NCI-H2081 treated with DMSO at 0.1 percent for 48 hours (cell line): ENCODE measurements at places on chromosomes 16 and 17.

DNA sequence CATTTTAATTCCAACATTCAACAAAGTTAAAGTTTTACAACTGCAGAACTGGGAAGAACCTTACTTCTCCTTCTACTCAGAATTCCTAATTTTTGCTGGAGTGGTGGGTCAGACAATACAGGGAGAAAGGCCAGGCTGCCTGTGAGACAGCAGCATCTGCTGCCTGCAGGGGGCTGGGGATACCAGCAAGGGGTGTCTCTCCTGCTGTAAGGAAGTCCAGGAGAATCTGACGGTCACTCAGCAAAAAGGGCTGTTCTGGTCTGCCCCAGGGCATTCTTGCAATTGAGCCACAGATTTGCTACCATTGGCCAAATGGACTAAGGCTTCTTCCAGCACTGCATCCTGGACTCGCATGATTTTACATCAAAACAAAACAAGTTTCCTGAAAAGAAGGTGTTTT is 426.6 kb upstream of the CDH11 start:
- no peak for DNase-seq

- DNase-seq = no peak
Measured at GRCh38 chr16:75197522-75198134, 9.3 kb downstream of the CTRB2 start.

DNA sequence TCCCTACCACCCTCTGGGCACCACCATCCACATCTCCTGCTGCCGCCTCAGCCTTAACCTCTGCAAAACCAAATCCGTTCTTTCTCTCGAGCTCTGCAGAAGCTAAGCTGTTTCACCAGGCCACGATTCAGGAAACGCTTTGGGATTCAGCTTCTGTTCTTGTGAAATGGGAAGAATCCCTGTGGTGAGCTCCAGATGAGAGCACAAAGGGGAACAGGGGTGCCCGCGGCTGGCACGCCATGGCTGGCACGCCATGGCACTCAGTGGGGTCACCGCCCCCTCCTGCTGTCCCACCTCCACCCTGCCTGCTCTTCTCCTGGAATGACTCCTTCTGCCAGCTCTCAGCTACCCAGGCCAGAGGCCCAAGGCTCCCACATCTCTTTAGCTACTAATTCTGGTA is 5.7 kb downstream of the QPRT start:
- DNase-seq = no peak

GRCh38 chr17:31003225-31003866 is 32.5 kb downstream of the RNF135 start:
- DNase-seq = no peak

- no peak for DNase-seq
Measured at GRCh38 chr17:29567304-29567553, 392 bp upstream of the ABHD15 start.

DNA sequence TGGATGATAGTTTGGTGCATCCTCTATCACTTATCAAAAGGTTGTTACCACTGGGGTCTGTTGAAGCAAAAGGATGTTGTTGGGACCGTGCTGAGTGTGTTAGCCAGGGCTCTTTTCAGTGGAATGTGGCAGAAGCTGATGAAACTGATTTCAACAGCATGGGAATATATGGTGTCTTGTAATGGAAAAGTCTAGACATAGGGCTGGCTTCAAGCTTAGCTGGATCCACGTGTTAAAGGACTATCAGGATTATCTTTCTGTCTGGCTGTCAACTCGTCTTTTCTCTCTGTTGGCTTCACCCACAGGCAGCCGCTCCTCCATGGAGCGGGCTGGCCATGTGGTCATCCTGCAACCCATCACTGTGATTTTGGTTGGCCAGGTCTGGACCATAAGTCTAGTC is 8.7 kb downstream of the SNX29 start:
- no peak for DNase-seq

- DNase-seq = no peak
Measured at GRCh38 chr16:88012360-88012759, 61.1 kb downstream of the BANP start.

- no peak for DNase-seq
Measured at GRCh38 chr17:77391668-77392375, 251.1 kb downstream of the SEC14L1 start.

DNA sequence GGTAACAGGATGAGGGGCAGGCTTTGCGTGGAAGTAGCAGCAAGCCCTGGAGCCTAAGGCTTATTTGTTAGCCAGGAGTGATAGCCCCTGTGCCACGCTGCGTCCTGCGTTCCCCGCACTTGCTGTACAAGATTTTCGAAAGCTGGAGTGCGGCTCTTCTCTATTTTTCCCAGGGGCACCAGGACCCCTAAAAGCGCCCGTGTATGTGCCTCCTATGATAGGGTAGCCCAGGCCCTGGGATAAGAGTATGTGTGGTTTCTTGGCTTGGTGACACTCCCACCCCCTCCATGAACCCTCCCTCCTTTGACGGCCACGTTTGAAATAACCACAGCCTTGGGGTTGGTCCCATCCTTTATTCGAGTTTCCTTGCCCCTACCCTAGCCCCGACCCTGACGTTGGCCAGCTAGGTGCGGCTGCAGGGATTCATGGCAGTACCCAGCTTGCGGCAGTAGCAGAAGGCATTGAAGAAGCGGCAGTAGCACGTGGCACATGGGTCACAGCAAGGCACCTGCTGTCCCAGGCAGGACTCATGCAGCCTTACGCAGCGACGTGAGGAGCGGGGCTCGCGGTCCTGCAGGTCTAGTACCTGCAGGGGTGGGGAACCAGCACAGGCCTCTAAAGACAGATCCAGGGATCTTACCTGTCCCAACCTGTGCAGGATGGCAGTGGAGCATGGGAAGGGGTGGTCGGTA is 968 bp downstream of the AGRP start:
- no peak for DNase-seq

- no peak for DNase-seq
Measured at GRCh38 chr17:37089956-37090355, 141.2 kb downstream of the AATF start.

GRCh38 chr16:85656351-85657266 is 32.1 kb downstream of the GINS2 start:
- no peak for DNase-seq

GRCh38 chr16:25370541-25370940 is 112.9 kb upstream of the ZKSCAN2 start:
- DNase-seq = no peak

DNA sequence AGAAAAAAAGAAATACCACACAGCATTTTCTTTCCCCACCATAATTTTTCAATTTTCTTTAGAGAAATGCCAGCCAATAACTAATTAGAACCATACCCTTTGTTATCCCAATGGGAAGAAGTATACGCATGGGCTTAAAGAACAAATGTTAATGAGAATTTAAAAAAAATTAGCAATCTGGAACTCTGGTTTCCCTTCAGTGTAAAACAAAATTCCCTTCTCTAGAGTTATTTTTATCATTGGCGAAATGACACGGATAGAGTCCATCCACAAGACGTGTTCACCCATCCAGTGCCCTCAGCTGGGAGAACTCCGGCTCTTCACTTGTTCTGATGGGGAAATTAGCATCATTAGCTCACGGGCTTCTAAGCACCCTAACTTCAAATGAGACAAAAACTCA is 3.3 kb downstream of the NXN start:
- no peak for DNase-seq

GRCh38 chr16:86566601-86566965 is at the start of gene FOXC2:
FOXC2 (plus strand) TSS chr16:86566829; CDS start chr16:86567336, 507 bp downstream.
- DNase-seq = no peak

DNA sequence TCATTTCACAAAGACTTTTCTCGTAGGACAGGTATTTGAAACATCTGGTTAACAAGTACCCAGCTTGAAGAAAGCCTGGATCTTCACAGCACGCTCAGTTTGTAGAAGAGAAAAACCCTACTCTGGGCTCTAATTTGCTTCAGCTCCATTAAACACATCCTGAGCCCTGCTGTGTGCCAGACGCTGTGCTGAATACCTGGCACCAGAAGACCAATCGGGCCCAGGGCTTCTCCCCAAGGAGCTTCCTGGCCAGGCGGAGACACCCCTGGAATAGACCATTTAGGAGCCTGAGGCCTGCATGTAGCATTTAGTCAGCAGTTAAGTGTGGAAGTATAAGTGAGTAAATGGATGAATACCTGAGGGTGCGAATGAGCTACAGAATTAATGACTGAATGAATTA is 8.9 kb upstream of the ABAT start:
- DNase-seq = no peak

DNA sequence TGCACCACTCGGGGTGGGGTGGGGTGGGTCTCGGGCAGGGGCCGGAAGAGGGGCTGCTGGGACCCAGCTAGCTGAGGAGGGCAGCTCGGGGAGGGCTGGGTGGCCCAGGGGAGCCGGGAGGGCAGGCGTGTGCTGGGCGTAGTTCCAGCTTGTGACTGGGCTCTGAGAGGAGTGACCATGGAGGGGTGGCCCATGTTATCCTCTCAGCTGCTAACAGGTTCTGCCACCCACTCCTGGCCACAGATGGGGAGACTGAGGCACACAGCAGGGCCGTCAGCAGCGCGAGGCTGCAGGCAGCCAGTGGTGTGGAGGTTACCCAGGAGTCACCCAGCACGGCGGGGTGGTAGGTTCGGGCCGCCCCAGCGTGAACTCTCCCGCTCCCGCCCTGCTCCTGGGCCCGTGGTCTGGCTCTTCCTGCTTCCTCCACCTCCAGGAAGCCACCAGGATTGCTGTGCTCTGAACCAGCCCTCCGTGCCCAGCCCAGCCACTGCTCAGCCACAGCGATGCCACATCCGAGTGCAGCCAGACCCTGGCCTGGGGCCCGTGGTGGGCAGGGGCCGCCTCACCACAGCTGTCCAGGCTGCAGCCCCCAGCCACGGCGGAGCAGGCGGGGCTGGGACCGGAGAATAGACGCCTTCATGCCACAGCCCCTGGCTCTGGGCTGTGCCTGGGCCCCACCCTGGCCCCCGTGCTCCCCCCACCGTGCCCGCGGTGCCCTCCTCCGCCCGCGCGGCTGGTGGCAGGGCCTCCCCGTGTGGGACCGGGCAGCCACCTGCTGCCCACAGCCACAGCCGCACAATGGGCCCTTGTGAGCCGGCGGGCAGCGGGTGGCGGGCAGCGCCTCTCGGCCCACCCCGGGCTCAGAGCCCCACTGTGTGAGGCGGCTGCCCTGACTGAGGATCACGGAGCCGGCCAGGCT is 26.3 kb upstream of the SSTR5 start:
- no peak for DNase-seq

GRCh38 chr17:75411328-75412067 is 6.0 kb upstream of the GRB2 start:
- no peak for DNase-seq

- no peak for DNase-seq
Measured at GRCh38 chr17:58541249-58541648, 26.8 kb upstream of the MTMR4 start.

GRCh38 chr16:75279305-75279704 is 27.9 kb upstream of the BCAR1 start:
- no peak for DNase-seq

- no peak for DNase-seq
Measured at GRCh38 chr17:19286751-19287341, 49.7 kb downstream of the EPN2 start.

GRCh38 chr16:5296176-5296575 is 198.6 kb upstream of the EEF2KMT start:
- no peak for DNase-seq

DNA sequence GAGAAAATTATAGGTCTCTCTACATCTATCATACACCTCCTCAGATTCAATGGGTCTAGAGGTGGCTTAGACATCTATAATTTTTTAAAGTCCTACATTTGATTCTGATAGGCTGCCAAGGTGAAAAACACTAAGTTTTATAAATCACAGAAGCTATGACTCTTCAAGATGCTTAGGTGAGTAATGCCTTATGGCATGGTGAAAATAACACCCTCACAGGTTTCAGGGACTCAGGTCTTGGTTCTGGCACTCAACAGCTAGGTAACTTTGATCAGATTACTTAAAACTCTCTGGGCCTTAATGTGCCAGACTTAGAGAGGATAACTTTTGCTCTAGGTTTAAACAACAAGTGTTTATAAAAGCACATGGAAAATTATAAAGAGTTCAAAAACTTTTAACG is 2.0 kb upstream of the COX10 start:
- DNase-seq = no peak

DNA sequence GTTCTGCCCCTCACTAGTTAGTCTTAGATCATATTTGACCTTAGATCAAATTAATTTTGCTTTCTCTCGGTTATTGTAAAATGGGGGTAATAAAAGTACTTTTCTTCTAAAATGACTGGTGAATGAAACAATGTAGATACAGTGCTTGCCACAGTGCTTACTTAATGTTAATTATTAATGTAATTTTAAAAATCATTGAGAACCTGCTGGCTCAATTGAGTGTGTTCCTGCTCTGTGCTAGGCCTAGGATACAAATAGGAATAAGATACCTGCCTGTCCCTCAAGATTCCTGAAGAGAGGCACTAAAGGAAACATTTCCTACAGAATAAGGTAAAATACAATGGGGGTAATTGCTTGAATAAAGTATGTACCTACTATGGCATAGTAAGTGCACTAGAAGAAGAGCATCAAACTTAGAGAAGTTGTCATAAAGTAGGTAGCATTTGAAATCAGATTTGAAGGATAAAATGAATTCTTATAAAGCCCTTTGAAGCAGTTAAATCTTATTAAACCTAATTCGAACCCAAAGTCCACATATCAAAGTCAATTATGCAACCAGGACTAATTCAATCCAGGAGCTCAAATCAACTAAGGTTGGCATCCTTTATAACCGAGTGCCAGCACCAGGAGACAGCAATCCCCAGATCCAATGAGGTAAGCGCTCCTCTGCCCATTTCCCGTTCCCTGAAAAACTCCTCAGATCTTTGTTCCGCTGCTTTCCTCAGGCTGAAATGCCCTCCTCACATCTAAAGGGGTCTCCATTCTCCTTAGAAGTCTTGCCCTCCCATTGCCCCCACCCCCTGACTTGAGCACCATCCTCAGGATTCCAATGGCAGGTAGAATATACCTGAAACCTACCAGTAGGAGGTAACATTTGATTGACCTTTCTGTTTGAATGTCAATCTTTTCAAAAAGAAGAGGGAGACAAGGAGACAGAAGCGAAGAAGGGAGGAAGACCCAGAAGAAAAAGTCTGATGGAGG is 2.4 kb upstream of the MED13 start:
- DNase-seq = no peak

- no peak for DNase-seq
Measured at GRCh38 chr17:50818921-50819657, 16.3 kb upstream of the WFIKKN2 start.

DNA sequence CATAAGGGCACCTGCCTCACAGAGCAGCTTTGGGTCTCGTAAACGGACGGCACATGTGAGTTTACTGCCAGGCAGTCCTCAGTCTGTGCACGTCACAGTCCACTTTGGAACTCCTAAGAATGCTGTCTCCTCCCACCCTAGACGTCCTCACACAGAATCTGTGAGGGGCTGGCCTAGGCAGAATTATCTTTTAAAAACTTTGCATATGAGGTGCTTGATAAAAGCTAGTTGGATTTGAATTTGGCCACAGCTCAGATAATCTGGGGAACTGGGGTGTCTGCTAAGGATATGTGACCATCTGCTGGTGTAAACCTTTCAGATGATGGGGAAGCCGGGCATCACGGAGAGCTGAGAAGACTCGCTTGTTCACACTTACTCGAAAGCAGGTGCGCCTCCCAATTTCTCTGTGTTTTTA is 64.4 kb downstream of the METRNL start:
- DNase-seq = no peak

- DNase-seq = no peak
Measured at GRCh38 chr17:19485800-19486340, 47.8 kb upstream of the SLC47A1 start.
